ENCODE measurements at places on chromosomes 13 and 19.

DNA sequence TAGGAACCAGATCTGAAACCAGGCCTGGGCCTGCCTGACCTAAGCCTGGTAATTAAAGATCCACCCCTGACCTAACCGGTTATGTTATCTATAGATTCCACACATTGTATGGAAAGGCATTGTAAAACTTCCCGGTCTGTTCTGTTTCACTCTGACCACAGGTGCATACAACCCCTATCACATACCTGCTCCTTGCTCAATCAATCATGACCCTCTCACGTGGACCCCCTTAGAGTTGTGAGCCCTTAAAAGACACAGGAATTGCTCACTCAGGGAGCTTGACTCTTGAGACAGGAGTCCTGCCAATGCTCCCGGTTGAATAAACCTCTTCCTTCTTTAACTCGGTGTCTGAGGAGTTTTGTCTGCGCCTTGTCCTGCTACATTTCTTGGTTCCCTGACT is 27.3 kb upstream of the ZNF562 start:
- DNase-seq = no peak

DNA sequence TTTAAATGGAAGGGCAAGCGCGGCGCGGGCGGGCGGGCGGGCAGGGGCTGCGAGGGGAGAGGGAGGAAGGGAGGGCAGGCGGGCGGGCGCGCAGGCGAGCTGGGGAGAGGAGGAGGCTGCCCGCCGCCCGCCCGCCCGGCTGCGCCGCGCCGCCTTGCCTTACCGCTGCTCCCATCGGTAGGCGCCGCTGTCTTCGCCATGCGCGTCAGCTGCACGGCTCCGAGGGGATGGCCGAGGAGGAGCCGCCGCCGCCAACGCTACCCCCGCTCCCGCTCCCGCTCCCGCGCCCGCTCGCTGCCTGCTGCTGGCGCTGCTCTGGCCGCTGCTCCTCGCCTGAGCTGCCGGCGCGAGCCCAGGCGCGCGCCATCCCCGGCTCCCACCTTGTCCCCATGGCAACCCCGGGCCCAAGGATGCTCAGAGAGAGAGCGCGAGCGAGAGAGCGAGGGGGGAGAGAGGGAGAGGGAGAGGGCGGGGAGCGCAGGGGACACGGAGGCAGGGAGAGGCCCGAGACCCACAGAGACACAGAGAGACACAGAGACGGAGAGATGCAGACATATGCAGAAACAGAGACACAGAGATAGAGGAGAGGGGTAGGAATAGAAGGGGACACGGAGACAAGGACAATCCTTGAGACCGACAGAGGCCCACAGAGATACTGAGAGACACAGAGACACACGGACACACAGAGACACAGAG is 40.3 kb downstream of the DEDD2 start:
- peak; percentile 86 for DNase-seq

DNA sequence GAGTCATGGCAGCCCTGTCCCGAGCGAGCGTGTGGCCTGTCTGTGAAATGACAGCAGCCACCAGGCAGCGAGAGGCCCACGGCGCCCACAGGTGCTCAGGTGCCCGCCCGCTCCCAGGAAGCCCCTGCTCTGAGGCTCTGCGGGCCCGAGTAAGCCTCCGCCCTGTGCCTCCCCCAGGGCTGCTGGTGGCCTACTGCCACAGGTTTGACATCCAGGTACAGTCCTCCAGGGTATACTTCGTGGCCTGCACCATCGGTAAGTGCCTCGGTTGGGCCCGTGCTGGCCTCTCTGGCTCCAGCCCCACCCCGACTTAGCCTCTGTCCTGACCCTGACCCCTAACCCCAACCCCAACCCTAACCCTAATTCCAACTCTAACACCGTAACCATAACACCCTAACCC is 15.0 kb upstream of the TMPRSS9 start:
- no peak for DNase-seq

DNA sequence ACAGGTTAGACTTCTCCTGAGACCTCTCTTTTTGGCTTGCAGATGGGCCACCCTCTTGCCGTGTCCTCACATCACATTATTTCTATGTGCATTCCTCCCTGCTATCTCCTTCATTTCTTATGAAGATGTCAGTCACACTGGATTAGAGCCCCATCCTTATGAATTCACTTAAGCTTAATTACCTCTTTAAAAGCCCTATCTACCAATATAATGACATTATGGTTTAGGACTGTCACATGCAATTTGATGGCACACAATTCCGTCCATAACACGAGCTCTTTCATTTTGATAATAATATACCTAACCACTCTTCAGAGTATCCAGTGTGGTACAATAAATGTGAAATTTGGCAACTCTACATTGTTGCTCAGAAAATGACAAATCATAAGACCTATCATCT is 1037.3 kb downstream of the DIAPH3 start:
- no peak for DNase-seq

- no peak for DNase-seq
Measured at GRCh38 chr19:33800012-33800680, 3.5 kb downstream of the KCTD15 start.

DNA sequence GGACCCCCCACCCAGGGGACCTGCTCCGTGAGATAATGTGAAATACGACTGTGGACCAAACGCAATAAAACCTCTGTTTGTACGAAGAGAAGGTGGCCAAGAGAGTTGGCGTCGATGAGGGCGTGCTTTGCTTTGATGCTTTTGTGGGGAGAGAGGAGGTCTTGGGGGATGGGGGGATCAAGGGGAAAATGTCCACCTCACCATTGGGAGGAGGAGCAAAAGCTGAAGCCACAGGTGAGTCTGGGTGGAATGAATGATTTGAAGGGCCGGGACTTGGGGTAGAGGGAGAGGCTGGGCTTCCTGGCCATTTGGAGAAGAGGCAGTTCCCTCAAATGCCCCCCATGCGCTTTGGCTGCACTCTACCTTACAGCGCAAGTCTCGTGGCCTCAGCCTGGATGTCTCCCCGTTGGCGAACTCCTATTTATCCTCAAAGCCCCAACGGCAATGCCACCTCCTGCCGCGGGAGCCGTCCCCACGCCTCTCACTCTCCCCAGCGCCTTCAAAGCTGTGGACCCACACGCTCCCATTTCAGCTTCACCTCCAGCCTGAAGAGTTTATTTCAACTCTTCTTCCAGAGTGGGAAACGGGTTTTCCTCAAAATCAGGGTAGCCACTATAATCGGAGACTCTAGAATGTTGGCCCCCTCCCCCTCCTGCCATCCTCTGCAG is 795 bp upstream of the ABCA7 start:
- DNase-seq = no peak

GRCh38 chr13:109274188-109274821 is 512.1 kb downstream of the IRS2 start:
- no peak for DNase-seq

- no peak for DNase-seq
Measured at GRCh38 chr19:39410831-39411080, 1.7 kb upstream of the PLEKHG2 start.

DNA sequence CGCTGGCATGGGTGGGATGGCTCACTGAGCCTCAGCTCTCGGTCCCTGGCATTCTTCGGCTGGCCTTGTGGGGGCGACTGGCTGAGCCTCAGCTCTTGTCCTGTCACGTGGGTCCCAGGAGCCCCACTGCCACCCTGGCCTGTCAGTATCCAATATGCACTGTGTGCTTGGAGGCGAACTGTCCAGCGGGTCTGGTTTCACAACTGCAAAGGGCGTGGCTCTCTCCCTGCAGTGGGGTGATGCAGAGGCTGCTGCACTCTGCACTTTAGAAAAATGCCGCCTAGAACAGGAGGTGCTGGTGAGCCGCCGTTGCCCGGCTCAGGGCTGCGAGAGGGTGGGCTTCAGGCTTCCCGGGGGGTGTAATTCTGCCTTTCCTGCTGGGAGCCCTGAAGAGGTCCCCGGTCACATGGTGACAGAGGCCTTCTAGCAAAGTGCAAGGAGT is 17.0 kb upstream of the TMEM255B start:
- peak; percentile 13 for DNase-seq

DNA sequence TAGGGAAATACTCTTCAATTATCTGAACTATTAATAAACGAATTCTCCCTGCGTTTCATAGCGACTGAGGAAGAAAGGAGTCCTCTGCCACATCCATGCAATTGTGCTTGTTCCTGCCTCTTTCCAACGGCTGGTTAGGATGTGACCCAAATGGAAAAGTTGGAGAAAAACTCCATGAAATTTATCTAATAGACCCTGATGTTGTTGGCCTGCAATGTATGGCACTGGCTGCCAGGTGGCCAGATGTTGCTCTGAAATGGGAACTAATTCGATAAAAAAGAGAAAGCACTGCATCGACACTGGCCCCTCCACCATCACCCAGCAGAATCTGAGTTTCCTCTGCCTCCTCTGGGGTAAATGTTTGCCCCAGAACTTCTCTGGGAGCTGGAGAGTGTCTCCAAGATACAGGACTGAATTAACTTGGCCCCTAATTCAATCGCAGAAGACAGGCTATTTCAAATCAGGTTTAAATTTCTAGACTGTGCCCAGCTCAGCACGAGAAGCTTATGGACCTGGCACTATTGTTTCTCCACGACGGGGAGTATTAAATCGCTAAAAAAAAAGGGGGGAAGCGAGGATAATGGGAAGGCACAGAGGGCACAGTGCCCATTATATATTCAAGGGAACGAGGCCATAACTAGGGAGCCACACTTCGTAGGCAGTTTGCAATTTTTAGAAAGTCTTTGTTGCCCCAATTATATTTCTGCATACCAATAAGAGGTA is 103.9 kb downstream of the ZIC5 start:
- no peak for DNase-seq

DNA sequence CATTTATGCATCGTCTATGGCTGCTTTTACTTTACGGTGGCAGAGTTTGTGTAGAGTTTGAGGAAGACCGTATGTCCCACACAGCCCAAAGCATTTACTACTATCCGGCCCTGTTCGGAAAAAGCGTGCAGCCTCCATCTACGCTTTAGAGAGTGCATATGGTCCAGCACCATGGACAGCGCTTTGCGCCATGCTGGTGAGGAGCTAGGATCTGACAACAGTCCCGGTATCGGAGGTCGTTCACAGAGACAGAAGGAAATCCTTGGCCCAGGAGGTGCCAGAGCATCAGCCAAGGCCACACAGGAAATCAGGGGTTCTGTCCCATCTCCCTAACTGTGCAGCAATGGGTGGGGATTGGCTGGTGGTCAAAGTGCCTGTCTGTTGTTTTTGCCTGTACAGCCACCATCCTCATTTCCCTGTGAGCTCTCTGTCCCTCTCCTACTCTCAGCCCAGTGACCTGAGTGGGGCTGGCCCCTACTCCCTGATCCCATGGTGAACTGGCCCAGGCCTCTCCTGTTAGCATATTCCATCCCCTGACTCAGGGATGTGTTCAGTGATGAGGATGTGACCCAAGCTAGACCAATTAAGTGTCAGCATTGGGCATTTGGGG is 16.2 kb upstream of the PRODH2 start:
- peak; percentile 60 for DNase-seq

GRCh38 chr13:56924401-56924800 is 216.3 kb upstream of the PRR20A start:
- no peak for DNase-seq

GRCh38 chr13:112244495-112245177 is 131.5 kb upstream of the SPACA7 start:
- DNase-seq = no peak

GRCh38 chr13:30725326-30726085 is 9.8 kb upstream of the ALOX5AP start:
- peak; percentile 97 for DNase-seq

- no peak for DNase-seq
Measured at GRCh38 chr13:23680845-23681669, 110.8 kb downstream of the TNFRSF19 start.

DNA sequence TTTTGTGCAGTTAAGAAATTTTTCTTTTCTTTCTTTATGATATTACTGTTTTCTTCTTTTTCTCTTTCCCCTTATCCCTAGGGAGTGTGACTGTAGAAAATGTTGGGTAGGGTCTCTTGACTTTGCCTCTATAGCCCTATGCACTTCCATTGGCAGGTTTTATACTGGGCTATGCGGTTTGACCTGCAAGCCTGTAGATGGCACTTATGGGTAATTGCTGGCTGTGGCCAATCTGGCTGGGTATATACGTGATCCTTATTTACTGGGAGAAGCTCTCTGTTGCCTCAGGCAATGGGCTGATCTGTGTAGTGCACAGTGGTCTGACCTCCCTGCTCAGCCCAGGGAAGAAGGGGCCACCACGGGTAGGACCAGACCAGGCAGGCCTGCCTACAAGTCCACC is 78.8 kb downstream of the RAP2A start:
- DNase-seq = no peak

GRCh38 chr19:12891553-12892021 is 627 bp downstream of the GCDH start:
- no peak for DNase-seq

GRCh38 chr19:15453091-15453578 is 3.4 kb upstream of the WIZ start:
- no peak for DNase-seq

GRCh38 chr13:23684647-23685046 is 114.4 kb downstream of the TNFRSF19 start:
- DNase-seq = no peak

GRCh38 chr19:8397271-8397670 is 7.1 kb downstream of the RAB11B start:
- DNase-seq = no peak

GRCh38 chr13:41961466-41961760 is 504 bp upstream of the VWA8 start:
- no peak for DNase-seq

DNA sequence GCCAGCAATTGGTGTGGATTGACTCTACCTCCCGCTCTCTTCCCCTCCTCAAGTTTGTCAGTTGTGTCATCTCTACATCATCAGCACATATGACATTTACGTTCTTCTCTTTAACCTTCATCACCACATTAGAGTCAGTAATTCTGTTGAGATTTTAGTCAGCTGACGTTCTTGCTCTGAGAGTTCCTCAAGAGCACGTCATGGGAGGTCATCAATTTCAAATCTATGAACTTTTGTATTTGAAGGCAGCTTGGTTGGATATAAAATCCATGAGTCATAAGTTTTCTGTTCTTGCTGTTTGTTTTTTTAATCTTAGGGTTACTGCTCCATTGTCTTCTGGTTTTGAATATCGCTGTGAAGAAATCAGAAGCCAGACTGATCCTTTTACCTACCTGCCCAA is 21.8 kb upstream of the ARGLU1 start:
- DNase-seq = no peak

- DNase-seq = peak; percentile 35
Measured at GRCh38 chr19:46674416-46675178, 13.6 kb upstream of the DACT3 start.

DNA sequence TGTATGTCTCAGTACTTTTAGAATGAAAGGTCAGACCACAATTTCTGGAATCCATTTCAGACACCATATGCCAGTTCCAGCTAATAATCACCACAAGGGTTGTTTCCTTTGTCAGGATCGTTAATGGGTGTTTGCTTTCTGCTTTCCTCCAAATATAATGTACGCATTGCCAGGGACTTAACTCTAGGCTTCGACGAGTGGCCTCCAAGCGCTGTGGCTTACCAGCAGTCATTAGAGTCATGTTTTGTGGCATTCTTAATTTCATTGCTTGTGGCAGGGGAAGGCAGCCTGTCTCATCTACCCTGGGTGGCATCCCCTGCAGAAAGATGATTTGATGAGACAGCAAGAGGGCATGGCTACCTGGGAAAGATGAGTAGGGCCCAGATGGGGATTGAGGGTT is 22.5 kb downstream of the SAFB start:
- no peak for DNase-seq

GRCh38 chr13:31356991-31357390 is 157.2 kb downstream of the B3GLCT start:
- DNase-seq = no peak

GRCh38 chr13:43058318-43058674 is 34.9 kb downstream of the DNAJC15 start:
- DNase-seq = peak; percentile 75

GRCh38 chr19:16222806-16223205 is 25.1 kb downstream of the AP1M1 start:
- no peak for DNase-seq

- DNase-seq = no peak
Measured at GRCh38 chr13:31930901-31931522, 100.6 kb upstream of the FRY start.

- no peak for DNase-seq
Measured at GRCh38 chr13:66950666-66951065, 279.5 kb downstream of the PCDH9 start.

Measured in MG63 (cell line).